ENCODE measurements at places on chromosomes 1 and 21.

DNA sequence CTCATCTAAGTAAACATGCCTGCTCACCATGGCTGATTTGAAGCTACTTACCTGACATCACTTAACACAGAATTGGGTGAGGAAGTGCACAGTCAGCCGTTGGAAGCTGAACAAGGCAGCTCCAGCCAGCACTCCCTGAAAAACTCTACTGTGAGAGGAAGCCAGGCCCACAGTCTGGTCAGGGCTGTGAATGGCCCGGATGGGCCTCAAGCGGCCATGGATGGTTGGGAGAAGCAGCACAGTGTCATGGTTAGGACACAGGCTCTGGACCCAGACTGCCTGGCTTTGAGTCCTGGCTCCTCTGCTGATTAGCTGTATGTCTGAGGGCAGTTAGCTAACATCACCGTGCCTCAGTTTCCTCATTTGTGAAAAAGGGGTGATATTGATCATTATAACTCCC lies 267.8 kb downstream of the GRIK3 start:
- DNase-seq: no peak

GRCh38 chr1:155127105-155127966 lies at the start of gene EFNA1:
TSS of gene EFNA1 (plus strand) at chr1:155127876. CDS start at chr1:155127978, 102 bp downstream.
- DNase-seq: peak; percentile 77

DNA sequence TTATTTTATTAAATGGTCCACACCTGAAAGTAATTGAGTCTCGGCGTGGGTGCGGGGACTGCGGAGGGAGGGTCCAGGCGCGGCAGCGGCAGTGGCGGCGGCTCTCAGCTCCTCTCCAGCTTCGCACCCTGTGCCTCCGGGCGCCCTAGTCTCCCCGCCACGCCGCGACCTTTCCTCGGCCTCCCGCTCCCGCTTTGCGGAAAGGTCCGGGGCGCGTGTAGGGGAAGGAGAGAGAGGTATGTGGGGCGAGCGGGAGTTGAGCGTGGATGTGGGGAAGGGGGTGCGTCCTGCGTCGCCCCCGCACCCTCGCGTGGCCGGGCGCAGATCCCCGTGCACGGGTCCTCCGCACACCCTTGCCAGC lies 13.4 kb upstream of the ALX3 start:
- DNase-seq: no peak

DNA sequence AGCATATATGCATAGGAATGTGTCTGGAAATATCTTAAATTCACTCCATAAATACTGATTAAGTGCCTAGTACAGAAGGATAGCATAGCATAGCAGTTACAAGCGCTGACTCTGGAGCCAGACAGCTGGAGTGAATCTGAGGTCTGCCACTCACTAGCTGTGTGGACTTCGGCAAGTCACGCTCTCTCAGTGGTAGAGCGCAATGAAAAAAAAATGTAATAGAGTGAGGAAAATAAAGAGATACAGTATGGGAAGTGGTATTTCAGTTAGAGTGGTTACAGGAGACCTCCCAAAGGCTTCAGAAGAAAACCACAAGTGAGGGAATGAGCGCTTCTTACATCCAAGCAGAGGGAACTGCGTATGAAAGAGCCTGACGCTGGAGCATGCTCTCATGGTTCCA lies 338.9 kb upstream of the PRMT6 start:
- DNase-seq: no peak

GRCh38 chr1:75079538-75080290 lies 54.5 kb upstream of the LHX8 start:
- no peak for DNase-seq

DNA sequence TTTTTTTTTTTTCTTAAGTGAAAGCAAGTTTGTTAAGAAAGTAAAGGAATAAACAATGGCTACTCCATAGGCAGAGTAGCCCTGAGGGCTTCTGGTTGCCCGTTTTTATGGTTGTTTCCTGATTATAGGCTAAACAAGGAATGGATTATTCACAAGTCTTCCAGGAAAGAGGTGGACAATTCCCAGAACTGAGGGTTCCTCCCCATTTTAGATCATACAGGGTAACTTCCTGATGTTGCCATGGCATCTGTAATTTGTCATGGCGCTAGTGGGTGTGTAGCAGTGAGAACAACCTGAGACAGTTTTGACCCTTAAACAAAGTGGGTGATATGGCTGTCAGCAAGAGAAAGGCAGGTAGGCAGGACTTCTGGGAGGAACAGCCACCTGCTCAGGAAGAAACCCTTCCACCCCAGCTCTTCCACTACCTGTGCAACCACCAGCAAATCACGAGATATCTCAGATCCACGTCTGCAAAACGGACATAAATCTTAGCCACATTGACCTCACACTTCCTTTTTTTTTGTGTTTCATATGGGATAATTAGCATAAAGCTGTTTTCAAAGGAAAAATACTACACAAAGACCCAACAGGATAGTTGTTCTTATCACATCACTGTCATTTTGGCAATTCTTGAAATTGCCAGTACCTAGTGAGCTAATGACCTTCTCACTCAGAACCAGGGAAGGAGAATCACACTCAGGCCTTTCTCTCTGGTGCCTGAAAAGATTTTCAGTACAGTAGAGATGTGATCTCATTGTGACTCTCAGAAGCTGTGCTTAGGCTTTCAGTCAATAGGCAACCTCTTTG lies 34.8 kb upstream of the DUSP10 start:
- DNase-seq: no peak

- DNase-seq: no peak
These were observed 644 bp downstream of the UBE4B start for GRCh38 chr1:10033359-10033845.

DNA sequence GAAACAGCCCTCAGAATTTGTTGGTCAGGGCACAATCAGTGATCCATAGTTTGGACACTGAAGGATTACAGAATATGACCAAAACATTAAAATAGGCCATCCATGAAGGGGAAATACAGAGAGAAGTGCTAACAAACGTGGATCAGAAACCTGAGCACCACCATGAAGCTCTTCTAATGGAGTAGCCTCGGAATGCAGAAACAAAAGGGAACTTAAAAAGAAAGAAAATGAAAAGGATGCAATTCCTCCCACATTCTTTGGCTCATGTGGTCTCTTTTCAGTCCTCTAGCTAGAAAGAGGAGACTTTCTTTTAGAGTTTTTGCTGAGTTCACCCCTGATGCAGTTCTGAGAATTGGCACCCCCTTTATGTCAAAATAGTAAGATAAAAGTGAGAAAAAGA lies 989.8 kb upstream of the B3GALT2 start:
- DNase-seq: no peak

All from activated CD8-positive, alpha-beta memory T cell treated with anti-CD3 and anti-CD28 coated beads, Interleukin-2, amount 50 U/mL, for 48 hours (primary cell).